ENCODE measurements at places on chromosomes 7 and 10.

DNA sequence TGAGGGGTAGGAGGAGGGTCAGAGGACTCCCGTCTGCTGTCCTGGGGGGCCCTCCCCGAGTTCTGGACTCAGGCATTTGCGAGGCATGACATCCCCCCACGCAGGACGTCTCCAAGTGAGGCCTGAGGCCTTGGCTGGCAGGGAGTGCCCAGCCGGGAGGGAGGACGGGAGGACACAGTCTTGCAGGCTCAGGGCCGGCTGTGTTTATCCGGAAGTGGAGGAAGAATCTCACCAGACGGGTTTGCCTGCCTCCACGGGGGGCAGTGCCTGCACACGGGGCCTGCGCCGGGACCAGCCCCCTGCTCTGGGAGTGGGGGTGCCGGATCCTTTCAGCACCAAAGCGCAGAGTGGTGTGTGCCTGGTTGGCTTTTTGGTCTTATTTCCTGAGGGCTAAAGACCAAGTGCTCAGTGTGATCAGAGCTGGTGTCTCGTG lies 10.9 kb downstream of the PWWP2B start:
- peak; percentile 97 for DNase-seq
- H3K4me3 ChIP-seq: no peak overlapping the region
- H3K4me1 ChIP-seq: peaks cover 15% of the 10 kb centered on the region

DNA sequence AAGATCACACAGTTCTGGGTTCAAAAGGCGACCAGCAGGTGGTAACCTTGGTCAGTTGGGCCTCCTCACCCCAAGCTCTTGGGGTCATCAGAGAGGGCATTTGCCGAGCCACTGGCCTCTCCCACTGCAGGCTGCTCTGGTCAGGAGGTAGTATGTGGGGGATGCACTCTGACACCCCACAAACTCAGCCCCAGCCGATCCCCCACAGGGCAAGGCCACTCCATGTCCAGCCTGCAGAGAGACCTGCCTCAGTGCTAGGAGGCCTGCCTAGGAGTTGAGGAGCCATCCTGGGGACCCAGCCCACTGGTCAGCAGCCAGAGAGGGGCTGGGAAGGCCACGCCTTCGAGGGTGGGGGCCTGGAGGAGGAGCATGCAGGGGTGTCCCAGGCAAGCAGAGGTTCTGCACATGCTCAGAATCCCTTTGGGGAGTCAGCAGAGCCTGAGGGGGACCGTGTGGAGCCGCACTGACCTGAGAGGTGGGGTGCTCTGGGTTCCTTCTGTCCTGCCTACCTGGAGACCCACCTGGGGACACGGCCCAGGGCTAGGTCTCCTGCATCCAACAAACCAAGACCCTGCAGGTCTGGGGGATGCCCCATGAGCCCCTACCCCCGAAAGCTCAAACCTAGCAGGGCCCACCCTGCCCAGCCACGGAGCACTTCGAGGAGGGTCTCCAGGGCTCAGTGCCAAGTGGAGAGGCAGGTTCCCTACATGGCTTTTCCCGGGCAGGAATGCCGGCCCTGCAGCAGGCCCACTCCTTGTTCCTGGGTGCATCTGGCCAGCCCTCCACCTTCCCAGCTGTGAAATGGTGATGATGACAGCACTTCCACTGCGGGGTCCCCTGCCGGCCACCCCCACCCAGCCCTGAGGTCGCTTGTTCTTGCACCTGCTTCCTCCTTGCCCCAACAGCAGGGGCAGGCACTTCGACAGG lies 58.5 kb downstream of the RASGEF1A start:
- no peaks in the 10 kb centered on the region for H3K36me3 ChIP-seq
- H3K27me3 ChIP-seq: no peaks in the 10 kb centered on the region
- DNase-seq: peak; percentile 65
- H3K4me1 ChIP-seq: no peaks in the 10 kb centered on the region
- H3K27ac ChIP-seq: no peak overlapping the region

GRCh38 chr7:70384891-70385290 lies 747.1 kb upstream of the GALNT17 start:
- no peak overlapping the region for H3K4me3 ChIP-seq
- H3K27ac ChIP-seq: no peak overlapping the region
- no peaks in the 10 kb centered on the region for H3K27me3 ChIP-seq
- H3K36me3 ChIP-seq: no peaks in the 10 kb centered on the region
- peaks cover 16% of the 10 kb centered on the region for H3K4me1 ChIP-seq

DNA sequence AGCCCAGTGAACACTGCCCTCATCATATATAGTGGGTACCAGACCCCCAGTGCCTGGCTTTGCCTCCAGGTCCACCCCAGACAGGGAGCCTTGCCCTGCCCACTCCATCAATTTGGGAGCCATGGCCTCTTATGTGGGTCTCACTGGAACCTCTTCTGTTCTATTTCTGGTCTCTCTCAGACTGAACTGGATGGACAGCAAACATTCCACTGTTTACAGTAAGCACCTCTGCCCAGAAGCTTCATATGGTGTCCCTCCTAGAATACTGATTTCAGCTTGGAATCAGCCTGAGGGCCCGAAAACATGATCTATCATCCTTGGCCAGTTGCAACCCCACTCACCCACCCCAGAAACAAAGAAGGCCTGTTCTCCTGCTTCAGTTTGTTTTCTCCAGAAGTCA lies 81.0 kb upstream of the SLF2 start:
- no peaks in the 10 kb centered on the region for H3K4me1 ChIP-seq
- no peaks in the 10 kb centered on the region for H3K36me3 ChIP-seq
- peaks cover 84% of the 10 kb centered on the region for H3K27me3 ChIP-seq
- no peak overlapping the region for H3K27ac ChIP-seq
- DNase-seq: peak; percentile 42

GRCh38 chr7:17622451-17622850 lies 317.8 kb downstream of the SNX13 start:
- H3K27ac ChIP-seq: no peak overlapping the region
- H3K4me3 ChIP-seq: no peak overlapping the region
- no peaks in the 10 kb centered on the region for H3K27me3 ChIP-seq
- peaks cover 27% of the 10 kb centered on the region for H3K4me1 ChIP-seq
- no peaks in the 10 kb centered on the region for H3K36me3 ChIP-seq

All from osteoblast (primary cell).